ENCODE measurements at places on chromosomes 6 and 20.

- peak; percentile 10 for DNase-seq
Measured at GRCh38 chr6:25360621-25361020, 81.4 kb downstream of the CARMIL1 start.

DNA sequence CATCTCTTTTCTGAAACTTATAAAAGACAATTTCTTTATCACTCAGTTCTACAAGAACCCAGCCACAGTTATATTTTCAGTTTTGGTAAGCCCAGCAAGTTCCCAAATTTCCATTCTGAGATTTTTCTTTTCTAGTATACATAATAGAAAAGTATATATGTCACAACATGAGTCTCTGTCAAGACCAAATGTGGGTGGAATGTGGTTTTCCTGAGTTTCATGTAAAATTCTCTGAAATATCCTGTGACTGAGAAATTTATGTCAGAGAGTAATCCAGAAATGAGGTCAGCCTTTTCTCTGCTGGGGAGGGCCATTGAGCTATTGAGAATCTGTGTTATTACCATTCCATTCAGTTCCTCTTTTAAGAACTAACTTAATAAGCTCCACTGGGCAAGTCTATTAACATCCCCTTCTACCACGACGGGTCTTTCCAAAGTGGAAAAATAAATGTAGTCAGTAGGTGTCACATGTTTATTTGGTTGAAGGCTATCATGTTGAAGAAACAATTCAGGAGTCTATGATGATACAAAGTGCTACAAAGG lies 100.7 kb upstream of the HMGN3 start:
- no peak for DNase-seq

DNA sequence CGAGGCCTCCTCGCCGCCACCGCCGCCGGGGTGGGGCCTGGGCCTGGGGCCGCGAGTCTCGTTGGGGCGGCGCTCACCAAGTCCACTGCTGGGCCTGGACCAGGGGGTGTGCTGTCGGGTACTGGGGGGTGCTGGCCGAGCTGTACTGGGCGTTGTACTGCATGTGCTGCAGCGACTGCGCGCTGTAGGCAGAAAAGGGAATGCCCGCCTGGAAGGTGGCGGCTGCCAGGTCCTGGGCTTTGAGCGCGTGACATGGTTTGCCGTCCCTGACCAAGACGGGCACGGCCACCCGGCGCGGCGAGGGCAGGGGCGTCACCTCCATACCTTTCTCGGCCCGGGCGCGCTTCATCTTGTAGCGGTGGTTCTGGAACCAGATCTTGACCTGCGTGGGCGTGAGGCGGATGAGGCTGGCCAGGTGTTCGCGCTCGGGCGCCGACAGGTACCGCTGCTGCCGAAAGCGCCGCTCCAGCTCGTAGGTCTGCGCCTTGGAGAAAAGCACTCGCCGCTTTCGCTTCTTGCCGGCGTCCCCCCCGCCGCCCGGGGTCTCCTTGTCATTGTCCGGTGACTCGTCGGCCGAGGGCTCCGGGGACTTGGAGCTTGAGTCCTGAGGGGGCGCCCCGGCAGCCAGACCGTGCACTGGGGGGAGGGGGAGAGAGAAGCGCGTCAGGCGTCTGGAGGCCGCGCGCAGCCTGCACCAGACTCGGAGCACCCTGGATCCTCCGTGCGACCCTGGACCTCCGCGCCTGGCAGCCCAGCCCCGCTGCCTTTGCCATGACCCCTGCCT lies 1.8 kb downstream of the NKX2-2 start:
- no peak for DNase-seq

GRCh38 chr6:106799031-106799894 lies 169.9 kb downstream of the QRSL1 start:
- peak; percentile 75 for DNase-seq

DNA sequence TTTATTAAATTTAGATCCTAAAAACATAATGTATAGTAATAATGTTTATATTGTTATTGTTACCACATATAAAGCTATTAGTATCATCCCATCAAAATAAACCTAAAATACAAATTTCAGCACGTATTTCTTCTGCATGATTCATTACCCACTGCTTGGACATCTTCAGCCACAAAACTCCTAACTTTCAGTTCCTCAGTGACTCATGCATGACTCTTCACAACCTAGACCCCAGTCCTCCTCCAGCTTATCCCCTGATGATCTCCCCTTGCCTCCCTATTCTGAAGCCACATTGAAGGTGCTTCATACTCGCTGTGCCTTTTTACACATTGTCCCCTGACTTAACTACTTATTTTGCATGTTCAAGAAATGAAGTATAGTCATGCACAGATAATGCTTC lies 11.2 kb upstream of the GPRC6A start:
- DNase-seq: peak; percentile 81

DNA sequence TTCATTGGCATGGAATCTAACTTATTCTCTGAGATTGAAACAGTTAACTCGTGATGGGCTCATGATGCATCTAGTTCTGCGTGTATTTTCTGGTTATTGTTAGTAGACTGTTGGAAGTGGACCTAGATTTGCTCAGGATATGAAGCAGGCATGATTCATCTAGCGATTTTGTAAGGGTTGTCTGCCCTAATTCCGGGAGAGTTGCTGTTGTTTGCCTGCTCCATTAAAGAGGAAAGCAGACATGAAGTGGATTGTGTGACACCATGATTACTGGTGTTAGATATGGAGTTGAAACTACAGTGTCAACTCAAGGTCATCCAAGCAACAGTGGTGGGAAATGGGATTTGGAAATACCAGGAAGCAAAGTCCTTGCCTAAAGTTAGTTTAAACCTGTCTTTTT lies 41.0 kb downstream of the SOX4 start:
- DNase-seq: peak; percentile 75

DNA sequence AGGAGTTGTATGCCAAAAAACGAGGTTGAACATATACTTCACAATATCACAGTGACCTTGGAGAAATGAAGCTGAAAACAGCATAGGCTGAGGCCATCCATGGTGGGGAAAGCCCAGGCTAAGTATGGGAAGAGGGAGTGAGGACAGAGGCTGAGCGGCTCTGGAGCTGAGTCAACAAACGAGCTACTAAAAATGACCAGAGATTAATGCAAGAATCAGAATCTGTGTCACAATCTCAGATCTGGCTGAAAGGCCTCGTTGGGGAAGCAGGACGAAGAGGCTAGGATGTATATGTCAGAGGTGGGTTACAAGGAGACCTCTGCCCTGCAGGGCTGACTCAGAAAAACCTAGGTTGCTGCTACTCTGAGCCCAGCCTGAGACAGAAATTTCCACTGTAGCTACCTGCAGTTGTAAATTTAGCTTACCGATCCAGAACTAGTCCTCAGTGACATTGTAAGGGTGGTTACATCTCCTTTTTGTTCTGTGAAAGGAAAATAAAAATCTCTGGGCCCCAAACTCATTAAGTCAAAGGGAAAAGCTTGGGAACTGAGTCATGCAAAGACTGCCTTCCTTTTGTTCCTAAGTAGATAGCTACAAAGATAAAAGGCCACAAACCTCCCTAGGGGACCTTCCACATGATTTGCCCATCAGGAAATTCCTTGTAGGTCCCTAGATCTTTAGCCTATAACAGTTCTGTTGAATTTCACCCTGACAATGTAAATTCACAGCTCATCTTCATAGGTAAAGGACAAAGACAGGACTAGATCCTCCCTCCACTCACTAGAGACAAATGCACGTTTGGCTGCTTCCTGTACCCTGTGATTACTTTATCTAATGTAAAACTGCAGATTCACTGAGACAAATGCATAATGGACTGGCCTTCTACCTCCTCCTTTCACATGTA lies 8.5 kb upstream of the TUBB2A start:
- peak; percentile 73 for DNase-seq

- peak; percentile 52 for DNase-seq
Measured at GRCh38 chr20:39800111-39800510, 838.0 kb downstream of the DHX35 start.

- no peak for DNase-seq
Measured at GRCh38 chr20:8519887-8520286, 387.8 kb downstream of the PLCB1 start.
